ENCODE measurements at places on chromosomes 6 and 20. TPM values are rescaled to one million over a fixed set of nuclear protein-coding genes. Genes with fewer than 3 reads are reported as not detected.

GRCh38 chr6:7546896-7547295, 5.4 kb downstream of the DSP start:
- H3K27me3 ChIP-seq: no peaks in the 10 kb centered on the region
- no peaks in the 10 kb centered on the region for H3K36me3 ChIP-seq
- peak; percentile 75 for DNase-seq
- H3K4me3 ChIP-seq: no peak overlapping the region
- peak overlapping the region; percentile 90 for H3K27ac ChIP-seq

GRCh38 chr20:8757146-8757545, 311.7 kb upstream of the PLCB4 start:
- no peaks in the 10 kb centered on the region for H3K36me3 ChIP-seq
- H3K4me3 ChIP-seq: no peak overlapping the region
- no peaks in the 10 kb centered on the region for H3K27me3 ChIP-seq

- DNase-seq: no peak
- no peak overlapping the region for H3K4me3 ChIP-seq
- no peaks in the 10 kb centered on the region for H3K27me3 ChIP-seq
Measured at GRCh38 chr6:88975369-88975768, 12.0 kb upstream of the RNGTT start.

The OLIG3 gene
- total RNA-seq: not detected

DNA sequence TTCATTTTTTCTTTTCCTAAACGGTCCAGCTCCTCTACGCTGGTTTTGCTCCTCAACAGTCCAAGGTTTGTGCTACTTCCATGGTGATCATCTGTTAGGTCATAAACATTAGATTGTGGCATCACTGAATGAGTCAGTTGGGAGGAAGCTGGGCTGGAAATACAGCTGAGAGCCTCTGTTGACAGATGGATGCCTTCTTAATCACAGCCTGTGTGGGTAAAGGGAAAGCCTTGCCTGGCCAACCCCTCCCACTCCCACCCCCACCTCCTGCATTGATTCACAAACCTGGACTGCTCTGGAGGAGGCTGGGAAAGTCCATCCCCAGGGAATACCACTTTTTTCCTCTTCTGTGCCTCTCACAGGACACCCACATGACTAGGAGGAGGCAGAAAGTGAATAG, 180.6 kb upstream of the CCN2 start:
- peak overlapping the region; percentile 46 for H3K27ac ChIP-seq
- no peak overlapping the region for H3K4me3 ChIP-seq
- H3K27me3 ChIP-seq: no peaks in the 10 kb centered on the region
- no peak for DNase-seq

GRCh38 chr6:16700202-16700915, 60.9 kb downstream of the ATXN1 start:
- H3K27ac ChIP-seq: no peak overlapping the region
- H3K4me3 ChIP-seq: peak overlapping the region; percentile 16
- H3K4me1 ChIP-seq: no peaks in the 10 kb centered on the region
- H3K27me3 ChIP-seq: no peaks in the 10 kb centered on the region
- no peaks in the 10 kb centered on the region for H3K36me3 ChIP-seq

DNA sequence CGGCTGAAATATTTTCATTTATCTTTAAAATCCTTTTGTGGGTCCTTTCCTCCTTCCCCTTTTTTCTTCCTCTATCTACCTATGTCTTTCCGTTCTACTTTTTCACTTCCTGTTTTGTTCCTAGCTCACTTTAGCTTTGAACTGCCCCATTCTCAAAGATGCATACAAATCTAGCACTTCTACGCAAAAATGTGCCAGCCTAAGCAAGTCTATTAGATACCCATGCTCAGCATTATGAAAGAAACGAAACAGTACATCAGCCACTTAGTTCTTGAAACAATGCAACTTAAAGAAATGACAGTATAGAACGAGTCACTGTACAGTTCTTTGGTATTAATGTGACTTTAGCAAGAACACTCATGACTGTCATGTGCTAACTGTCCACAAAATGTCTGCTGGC, 47.3 kb upstream of the MARCKS start:
- no peak for DNase-seq
- no peaks in the 10 kb centered on the region for H3K36me3 ChIP-seq
- H3K4me3 ChIP-seq: no peak overlapping the region
- H3K27ac ChIP-seq: no peak overlapping the region

- no peak for DNase-seq
- no peak overlapping the region for H3K27ac ChIP-seq
- no peak overlapping the region for H3K4me3 ChIP-seq
- no peaks in the 10 kb centered on the region for H3K36me3 ChIP-seq
- no peaks in the 10 kb centered on the region for H3K4me1 ChIP-seq
- H3K27me3 ChIP-seq: no peaks in the 10 kb centered on the region
Measured at GRCh38 chr6:42025845-42026243, 24.5 kb upstream of the TAF8 start.

DNA sequence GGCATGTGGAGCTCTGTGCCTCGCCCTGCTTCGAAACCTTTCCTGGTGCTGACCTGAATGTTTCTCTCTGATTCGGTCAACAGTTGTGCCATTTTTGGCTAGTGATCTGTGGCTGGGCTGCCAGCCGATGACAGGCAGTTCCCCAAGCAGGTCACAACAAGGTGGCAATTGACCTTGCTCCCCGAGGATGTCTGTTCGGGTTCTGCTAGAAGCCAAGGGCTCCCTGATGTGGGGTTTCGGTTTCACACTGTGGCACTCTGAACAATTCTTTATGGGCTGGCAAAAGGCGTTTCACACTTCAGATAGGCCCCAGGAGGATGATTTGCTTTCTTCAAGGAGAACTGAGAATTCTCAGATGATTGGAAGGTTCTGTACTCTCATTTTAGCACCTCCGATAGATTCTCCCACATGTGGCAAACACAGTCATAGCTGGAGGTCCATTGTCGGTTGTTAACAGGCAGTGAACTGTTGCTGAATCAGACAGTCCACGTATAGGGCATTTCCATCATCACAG, 135.6 kb downstream of the SLC24A3 start:
- no peak for DNase-seq
- no peaks in the 10 kb centered on the region for H3K36me3 ChIP-seq
- no peak overlapping the region for H3K4me3 ChIP-seq

The LINC00237 gene
- total RNA-seq: not detected

DNA sequence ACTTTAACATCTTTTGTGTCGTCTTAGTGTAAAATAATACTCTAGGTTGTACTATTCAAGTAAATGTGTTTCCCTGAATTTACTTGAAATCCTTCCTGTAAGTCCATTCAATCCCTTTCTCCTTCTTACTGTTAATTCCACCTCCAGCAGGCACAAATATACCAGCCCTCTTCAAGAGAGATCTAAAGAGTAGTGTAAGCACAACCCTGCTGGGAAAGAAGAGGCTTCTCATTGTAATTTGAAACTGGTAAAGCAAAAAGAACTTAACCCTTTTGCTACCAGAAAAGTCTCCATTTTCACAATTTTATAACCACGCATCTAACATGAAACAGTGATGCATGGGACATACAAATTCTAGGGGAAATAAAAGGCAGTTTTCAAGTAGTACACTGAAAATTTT, at the start of gene BMP5:
BMP5 (minus strand) TSS at position 191 of the 400 bp plus-strand sequence. CDS start 725 bp downstream, outside the sequence.
- no peaks in the 10 kb centered on the region for H3K36me3 ChIP-seq
- no peaks in the 10 kb centered on the region for H3K27me3 ChIP-seq
- DNase-seq: no peak
- H3K27ac ChIP-seq: no peak within 1 kb of the TSS
- H3K4me1 ChIP-seq: no peaks in the 10 kb centered on the region

The RAE1 gene
- total RNA-seq: 29.3 TPM

DNA sequence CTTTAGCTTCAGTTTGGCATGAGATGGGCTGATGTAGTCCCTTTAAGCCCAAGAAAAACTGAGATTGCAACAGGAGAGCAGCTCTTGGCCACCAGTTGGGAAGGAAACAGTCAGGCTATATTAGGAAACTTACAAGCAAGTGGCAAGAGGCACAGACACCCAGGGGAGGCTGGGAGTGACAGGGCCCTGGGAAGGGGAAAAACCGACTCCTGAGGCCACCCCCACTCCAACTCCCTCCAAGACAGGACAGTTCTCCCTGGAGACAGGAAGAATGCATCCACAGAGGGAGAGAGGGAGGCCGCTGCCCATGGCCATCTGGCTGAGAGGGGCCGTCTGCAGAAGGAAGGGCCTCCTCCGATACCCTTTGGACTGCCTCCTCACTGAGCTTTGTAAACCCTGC, 20.5 kb downstream of the JPH2 start:
- H3K36me3 ChIP-seq: no peaks in the 10 kb centered on the region
- no peak overlapping the region for H3K27ac ChIP-seq

- H3K4me3 ChIP-seq: no peak overlapping the region
- no peaks in the 10 kb centered on the region for H3K4me1 ChIP-seq
Measured at GRCh38 chr6:112571488-112572270, 224.5 kb downstream of the RFPL4B start.

- no peak for DNase-seq
- no peak overlapping the region for H3K4me3 ChIP-seq
- no peaks in the 10 kb centered on the region for H3K4me1 ChIP-seq
- H3K27ac ChIP-seq: no peak overlapping the region
- H3K27me3 ChIP-seq: no peaks in the 10 kb centered on the region
Measured at GRCh38 chr20:52275181-52275691, 83.7 kb upstream of the ZFP64 start.

The SYTL3 gene
- 3.1 TPM for total RNA-seq

GRCh38 chr20:13094976-13095375, 86.2 kb downstream of the SPTLC3 start:
- DNase-seq: no peak
- H3K27ac ChIP-seq: no peak overlapping the region
- no peaks in the 10 kb centered on the region for H3K36me3 ChIP-seq
- H3K27me3 ChIP-seq: no peaks in the 10 kb centered on the region

- no peak overlapping the region for H3K27ac ChIP-seq
- H3K36me3 ChIP-seq: no peaks in the 10 kb centered on the region
- H3K4me1 ChIP-seq: no peaks in the 10 kb centered on the region
- DNase-seq: no peak
- no peaks in the 10 kb centered on the region for H3K27me3 ChIP-seq
- H3K4me3 ChIP-seq: no peak overlapping the region
Measured at GRCh38 chr6:15630202-15630601, 32.6 kb downstream of the DTNBP1 start.

The FKBP1A gene
- 310 TPM for total RNA-seq

The NUP153 gene
- total RNA-seq: 31.7 TPM

GRCh38 chr6:31702405-31702818, 712 bp downstream of the ABHD16A start:
- DNase-seq: no peak
- peak overlapping the region; percentile 95 for H3K27ac ChIP-seq
- H3K4me3 ChIP-seq: peak overlapping the region; percentile 48
- peaks cover 12% of the 10 kb centered on the region for H3K4me1 ChIP-seq

The FKBP1C gene
- total RNA-seq: 1.8 TPM

The ZBP1 gene
- 3.4 TPM for total RNA-seq

DNA sequence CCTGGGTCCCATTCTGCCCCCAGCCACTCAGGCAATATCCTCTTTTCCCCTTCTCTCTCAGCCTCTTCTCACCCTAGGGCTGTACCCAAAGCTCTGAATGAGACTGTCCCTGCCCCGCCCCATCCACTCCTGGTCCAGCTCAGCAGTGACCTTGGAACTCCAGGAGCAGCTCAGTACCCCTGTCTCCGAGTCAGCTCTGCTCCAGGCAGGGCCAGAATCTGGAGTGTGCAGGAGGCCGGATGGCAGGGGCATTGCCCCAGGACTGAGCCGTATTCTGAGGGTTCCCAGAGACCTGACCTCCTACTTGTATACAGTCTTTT, 2.0 kb upstream of the RAET1G start:
- H3K36me3 ChIP-seq: no peaks in the 10 kb centered on the region
- H3K4me3 ChIP-seq: no peak overlapping the region
- no peak overlapping the region for H3K27ac ChIP-seq
- H3K4me1 ChIP-seq: no peaks in the 10 kb centered on the region

The CAGE1 gene
- total RNA-seq: not detected

The CBFA2T2 gene
- total RNA-seq: 20.9 TPM

The EYA4 gene
- 0.05 TPM for total RNA-seq

The PGBD1 gene
- 1.0 TPM for total RNA-seq

DNA sequence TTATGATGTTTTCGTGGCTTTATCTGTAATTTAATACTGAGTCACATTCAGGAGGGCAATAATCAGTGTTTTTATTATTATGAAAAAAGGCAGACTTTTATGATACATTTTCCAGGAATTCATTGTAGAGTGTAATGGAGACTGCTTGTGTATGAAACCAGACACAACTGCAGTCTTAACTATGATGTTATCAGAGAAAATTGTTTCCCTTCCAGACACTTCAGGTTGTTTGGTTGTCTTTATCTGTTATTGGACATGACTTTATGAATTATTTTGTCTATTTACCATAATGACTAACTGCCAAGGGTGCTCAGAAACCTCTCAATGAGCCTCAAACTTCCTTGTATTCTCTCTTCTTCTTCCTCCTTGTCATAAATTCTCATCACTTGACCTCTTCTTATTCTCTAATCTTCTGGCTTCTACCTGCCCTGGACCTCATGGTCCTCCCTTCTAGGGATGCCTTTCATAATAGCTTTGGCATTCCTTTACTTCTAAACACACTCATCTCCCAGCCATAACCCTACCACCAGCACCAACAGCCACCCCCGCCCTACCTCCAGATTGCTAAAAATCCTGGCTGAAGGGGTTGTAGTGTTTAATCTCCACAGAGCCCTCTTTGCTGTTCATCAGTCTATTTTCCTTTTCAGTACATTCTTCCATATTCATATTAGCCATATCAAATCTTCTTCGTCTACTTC, 492.5 kb downstream of the CDKAL1 start:
- H3K27me3 ChIP-seq: no peaks in the 10 kb centered on the region
- no peak overlapping the region for H3K27ac ChIP-seq
- H3K4me1 ChIP-seq: no peaks in the 10 kb centered on the region
- DNase-seq: no peak

GRCh38 chr6:83313882-83314281, 117.0 kb downstream of the ME1 start:
- H3K27me3 ChIP-seq: no peaks in the 10 kb centered on the region
- no peaks in the 10 kb centered on the region for H3K4me1 ChIP-seq
- no peaks in the 10 kb centered on the region for H3K36me3 ChIP-seq
- no peak for DNase-seq
- H3K27ac ChIP-seq: no peak overlapping the region
- no peak overlapping the region for H3K4me3 ChIP-seq

- H3K27ac ChIP-seq: no peak overlapping the region
- DNase-seq: peak; percentile 29
- H3K36me3 ChIP-seq: no peaks in the 10 kb centered on the region
- H3K4me3 ChIP-seq: no peak overlapping the region
- no peaks in the 10 kb centered on the region for H3K27me3 ChIP-seq
Measured at GRCh38 chr6:1792989-1793388, 183.3 kb downstream of the FOXC1 start.

- H3K4me1 ChIP-seq: no peaks in the 10 kb centered on the region
- no peak overlapping the region for H3K27ac ChIP-seq
- no peaks in the 10 kb centered on the region for H3K36me3 ChIP-seq
- H3K27me3 ChIP-seq: no peaks in the 10 kb centered on the region
- no peak for DNase-seq
Measured at GRCh38 chr6:56101141-56101553, 146.2 kb downstream of the COL21A1 start.

- no peak overlapping the region for H3K27ac ChIP-seq
- no peaks in the 10 kb centered on the region for H3K4me1 ChIP-seq
- no peak overlapping the region for H3K4me3 ChIP-seq
Measured at GRCh38 chr6:74642101-74642500, 563.8 kb downstream of the COL12A1 start.
